ENCODE measurements at places on chromosomes 3 and 15. TPM values are rescaled to one million over a fixed set of nuclear protein-coding genes. Genes with fewer than 3 reads are reported as not detected.

TM4SF1 gene
- total RNA-seq: 299 TPM

KNG1 gene
- total RNA-seq: not detected

ZDHHC19 gene
- not detected for total RNA-seq

RAD54L2 gene
- total RNA-seq: 19.2 TPM

RARRES1 gene
- 47.8 TPM for total RNA-seq

ZBTB47 gene
- 22.3 TPM for total RNA-seq

ABI3BP gene
- 108 TPM for total RNA-seq

TMC3 gene
- under 0.01 TPM for total RNA-seq

TLNRD1 gene
- total RNA-seq: 9.3 TPM

CCDC54 gene
- total RNA-seq: not detected

GOLGA6L7 gene
- total RNA-seq: not detected

IL17RB gene
- not detected for total RNA-seq

OR5AC2 gene
- not detected for total RNA-seq

HES1 gene
- total RNA-seq: 0.81 TPM

CLDN11 gene
- total RNA-seq: 661 TPM

CLSTN2 gene
- total RNA-seq: 3.2 TPM

ARGFX gene
- not detected for total RNA-seq

EPHA3 gene
- 0.98 TPM for total RNA-seq

WNT7A gene
- total RNA-seq: not detected

MOBP gene
- total RNA-seq: not detected

POLR2M gene
- total RNA-seq: 285 TPM

ZNF662 gene
- total RNA-seq: 0.74 TPM

SI gene
- total RNA-seq: not detected

TUSC7 gene
- total RNA-seq: not detected

Data from fibroblast of the aortic adventitia (primary cell).